ENCODE measurements at places on chromosomes 1 and 21. TPM values are rescaled to one million over a fixed set of nuclear protein-coding genes. Genes with fewer than 3 reads are reported as not detected.
A peak's percentile ranks its signal among the peaks of the same experiment; 100 is the strongest.

- DNase-seq = no peak
Measured at GRCh38 chr21:43866260-43866629, 1.2 kb downstream of the AGPAT3 start.

DNA sequence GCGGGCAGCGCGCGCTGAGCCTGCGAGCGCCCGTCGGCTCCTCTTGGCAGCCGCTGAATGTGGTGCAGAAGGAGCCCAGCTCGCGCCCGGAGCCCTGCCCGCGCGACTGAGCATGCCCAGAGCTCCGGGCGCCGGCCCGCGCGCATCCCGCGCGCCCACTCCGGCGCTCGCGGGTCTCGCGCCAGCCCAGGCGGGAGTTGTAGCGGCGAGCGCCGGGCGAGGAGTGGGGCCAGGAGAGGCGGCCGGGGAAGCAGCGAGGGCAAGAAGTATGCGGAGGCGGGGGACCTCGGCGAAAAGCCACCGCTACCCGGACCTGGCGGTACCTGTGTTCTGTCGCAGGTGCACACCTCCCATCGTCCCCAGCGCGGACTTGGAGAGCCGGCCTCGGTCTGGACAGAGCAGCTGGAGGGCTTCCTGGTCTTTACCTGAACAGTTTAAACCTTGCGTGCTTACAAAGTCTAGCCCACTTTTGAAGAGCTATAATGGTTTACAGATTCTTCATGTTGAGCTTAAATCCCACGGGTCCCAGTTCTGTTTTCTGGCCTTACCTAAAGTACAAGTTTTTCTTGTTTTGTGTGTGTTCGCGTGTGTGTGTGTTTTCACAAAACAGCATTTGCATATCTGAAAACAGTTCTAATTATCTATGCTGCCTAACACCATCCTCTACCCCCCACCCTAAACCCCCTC lies at the start of gene DDAH1:
DDAH1 (minus strand) TSS at position 61 of the 687 bp plus-strand sequence. CDS start 114 bp downstream, outside the sequence.
- DNase-seq = peak; percentile 56

The EXO1 gene
- polyA plus RNA-seq = 13.0 TPM

The FALEC gene
- polyA plus RNA-seq = not detected

The TCHHL1 gene
- polyA plus RNA-seq = not detected
